ENCODE measurements at places on chromosomes 11 and 22. TPM values are rescaled to one million over a fixed set of nuclear protein-coding genes. Genes with fewer than 3 reads are reported as not detected.

Gene TMPRSS13
- 0.58 TPM for total RNA-seq

Gene PRR14L
- 53.1 TPM for total RNA-seq

Gene PGA5
- not detected for total RNA-seq

Gene MRGPRE
- total RNA-seq = not detected

Gene OR52I2
- total RNA-seq = not detected

Gene OR8G1
- not detected for total RNA-seq

Gene TNNT3
- 35.6 TPM for total RNA-seq

Gene POU2AF1
- total RNA-seq = 1.2 TPM

Gene TEAD1
- total RNA-seq = 141 TPM

Gene RAG1
- total RNA-seq = 0.67 TPM

Gene APOBEC3C
- total RNA-seq = 25.1 TPM

Gene OR5M11
- not detected for total RNA-seq

Gene KRTAP5-10
- total RNA-seq = not detected

Gene RCOR2
- 0.40 TPM for total RNA-seq

Gene FREY1
- not detected for total RNA-seq

Gene E2F8
- 0.13 TPM for total RNA-seq

Gene TNNI2
- not detected for total RNA-seq

Gene MPZL2
- 49.6 TPM for total RNA-seq

Gene NAALAD2
- total RNA-seq = 12.5 TPM

Gene SCN4B
- 2.9 TPM for total RNA-seq

Gene TRIM21
- 17.6 TPM for total RNA-seq

Gene KRTAP5-4
- not detected for total RNA-seq

Data from sciatic nerve (tissue), 2 donors.